Activated CD8-positive, alpha-beta T cell treated with anti-CD3 and anti-CD28 coated beads, Interleukin-2, amount 10 ng/mL, durations not matched to agents 7 days and 5 days (primary cell): ENCODE measurements at places on chromosomes 2 and 18. TPM values are rescaled to one million over a fixed set of nuclear protein-coding genes. Genes with fewer than 3 reads are reported as not detected.

Gene CCDC102B
- total RNA-seq = 0.95 TPM

Gene CCT4
- total RNA-seq = 189 TPM

Gene SATB2
- total RNA-seq = not detected

Gene LYG2
- total RNA-seq = not detected

Gene RNF152
- total RNA-seq = not detected

Gene FBXO41
- total RNA-seq = 32.3 TPM

Gene BOLL
- not detected for total RNA-seq

DNA sequence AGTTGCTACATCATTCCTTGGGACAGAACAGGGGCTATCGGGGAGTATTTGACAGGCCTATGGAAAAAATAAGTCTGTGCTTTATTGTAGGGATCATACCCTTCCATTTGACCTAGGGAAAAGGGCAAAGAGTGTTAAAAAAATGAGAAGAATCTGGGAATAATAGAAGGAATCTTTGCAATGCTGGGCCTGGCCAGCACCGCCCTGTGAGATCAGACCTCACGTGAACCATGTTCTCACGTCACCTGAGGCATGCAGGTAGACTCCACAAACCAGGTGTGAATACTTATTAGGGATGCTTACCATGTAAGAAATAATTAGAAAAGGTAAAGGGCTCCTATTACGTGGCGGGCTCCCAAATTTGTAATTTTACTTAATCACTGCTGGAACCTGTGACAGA is 177.5 kb upstream of the GATA6 start:
- DNase-seq = no peak

DNA sequence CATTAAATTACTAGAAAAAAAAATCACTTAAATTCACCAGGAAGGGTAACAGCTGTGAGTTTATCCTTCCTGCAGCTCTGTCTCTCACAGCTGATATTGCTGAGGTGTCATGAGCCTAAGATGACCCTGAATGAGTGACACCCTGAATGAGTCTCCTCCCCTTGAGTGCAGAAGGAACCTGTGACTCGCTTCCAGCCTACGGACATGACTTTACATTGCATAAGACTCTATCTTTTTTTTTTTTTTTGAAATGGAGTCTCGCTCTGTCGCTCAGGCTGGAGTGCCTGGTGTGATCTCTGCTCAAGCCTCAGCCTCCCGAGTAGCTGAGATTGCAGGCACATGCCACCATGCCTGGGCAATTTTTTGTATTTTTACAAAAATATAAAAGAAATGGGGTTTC is 14.1 kb downstream of the MRO start:
- DNase-seq = no peak

- DNase-seq = no peak
Measured at GRCh38 chr2:126372406-126372805, 283.6 kb upstream of the GYPC start.

GRCh38 chr2:235229236-235229635 is 264.6 kb upstream of the AGAP1 start:
- no peak for DNase-seq

- no peak for DNase-seq
Measured at GRCh38 chr2:207092818-207093217, 72.9 kb downstream of the KLF7 start.

DNA sequence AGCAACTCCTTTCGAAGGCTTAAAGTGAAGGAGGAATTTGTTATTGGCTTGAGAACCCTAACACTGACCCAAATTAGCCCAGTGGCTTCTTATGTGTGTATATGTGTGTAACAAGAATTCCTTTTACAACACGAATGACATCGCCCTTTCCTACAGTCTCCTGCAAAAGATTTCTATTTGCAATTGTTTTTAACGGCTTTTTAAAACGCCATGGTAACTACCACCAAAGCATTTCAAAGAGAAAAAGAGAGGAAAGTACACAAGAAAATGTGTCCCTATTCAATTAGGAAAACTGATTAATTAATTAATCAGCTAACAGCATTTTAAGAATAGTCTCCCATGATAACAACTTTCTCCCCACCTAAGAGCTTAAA is 58.1 kb downstream of the PAX3 start:
- DNase-seq = no peak

- DNase-seq = no peak
Measured at GRCh38 chr18:66560094-66560493, 43.8 kb downstream of the CDH19 start.

DNA sequence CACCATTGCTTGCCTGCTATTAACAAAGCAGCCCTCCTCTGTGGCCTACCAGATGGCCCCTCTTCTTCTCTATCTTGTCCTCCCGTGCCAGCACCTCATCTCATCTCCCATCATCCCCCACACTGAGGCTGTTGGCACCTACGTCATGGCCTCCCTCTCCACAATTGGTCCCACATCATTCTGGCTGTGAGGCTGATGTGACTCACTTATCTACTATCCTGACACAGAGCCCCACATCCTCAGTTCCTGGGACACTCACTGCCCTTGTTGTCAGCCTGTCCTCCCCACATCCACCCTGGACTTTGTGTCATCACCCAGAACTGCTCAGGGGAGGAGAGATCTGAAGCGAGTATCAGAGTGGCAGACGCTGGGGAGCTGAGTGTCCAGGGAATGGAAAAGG is 102.9 kb downstream of the MRO start:
- no peak for DNase-seq

- no peak for DNase-seq
Measured at GRCh38 chr2:72780477-72780876, 45.4 kb downstream of the EXOC6B start.

DNA sequence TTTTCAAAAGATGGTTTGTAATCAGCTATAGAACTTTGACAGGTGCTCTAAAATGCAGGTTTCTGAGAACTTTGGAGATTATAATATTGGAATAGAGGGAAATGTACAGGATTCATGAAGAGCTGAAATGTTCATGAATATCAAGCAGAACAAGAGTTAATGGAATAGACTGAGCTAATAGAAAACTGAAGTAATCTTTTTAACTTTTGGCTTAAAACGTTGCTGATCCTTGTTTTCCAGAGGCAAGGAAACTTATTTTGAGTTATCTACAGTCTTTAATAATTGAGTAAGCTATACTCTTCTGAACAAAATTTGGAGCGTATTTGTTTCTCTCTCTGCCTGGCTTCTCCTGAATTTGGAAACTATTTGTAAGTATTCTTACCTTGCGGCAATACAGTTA is 10.8 kb upstream of the IL18RAP start:
- DNase-seq = no peak

- DNase-seq = peak; percentile 19
Measured at GRCh38 chr2:68172990-68173700, 15.5 kb downstream of the PNO1 start.

DNA sequence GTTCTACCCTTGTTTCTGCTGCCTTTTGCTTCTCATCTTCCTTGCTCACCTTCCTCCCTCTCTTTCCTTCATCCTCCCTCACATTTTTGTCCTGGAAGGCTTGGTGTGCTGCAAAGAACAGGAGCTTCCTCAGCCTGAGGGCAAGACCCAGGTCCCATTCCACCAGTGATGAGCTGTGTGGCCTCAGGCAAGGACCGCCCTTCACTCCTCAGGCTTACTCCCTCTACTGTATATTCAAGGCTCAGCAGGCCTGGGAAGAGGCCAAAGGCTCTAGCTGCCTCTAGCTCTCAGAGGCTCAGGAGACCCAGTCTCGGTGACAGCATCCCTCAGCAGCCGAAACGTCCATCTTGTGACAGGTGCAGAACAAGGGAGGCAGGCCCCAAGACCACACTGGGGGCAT is 97.5 kb downstream of the MRO start:
- DNase-seq = no peak

- DNase-seq = no peak
Measured at GRCh38 chr18:44885507-44885906, 204.8 kb downstream of the SETBP1 start.

DNA sequence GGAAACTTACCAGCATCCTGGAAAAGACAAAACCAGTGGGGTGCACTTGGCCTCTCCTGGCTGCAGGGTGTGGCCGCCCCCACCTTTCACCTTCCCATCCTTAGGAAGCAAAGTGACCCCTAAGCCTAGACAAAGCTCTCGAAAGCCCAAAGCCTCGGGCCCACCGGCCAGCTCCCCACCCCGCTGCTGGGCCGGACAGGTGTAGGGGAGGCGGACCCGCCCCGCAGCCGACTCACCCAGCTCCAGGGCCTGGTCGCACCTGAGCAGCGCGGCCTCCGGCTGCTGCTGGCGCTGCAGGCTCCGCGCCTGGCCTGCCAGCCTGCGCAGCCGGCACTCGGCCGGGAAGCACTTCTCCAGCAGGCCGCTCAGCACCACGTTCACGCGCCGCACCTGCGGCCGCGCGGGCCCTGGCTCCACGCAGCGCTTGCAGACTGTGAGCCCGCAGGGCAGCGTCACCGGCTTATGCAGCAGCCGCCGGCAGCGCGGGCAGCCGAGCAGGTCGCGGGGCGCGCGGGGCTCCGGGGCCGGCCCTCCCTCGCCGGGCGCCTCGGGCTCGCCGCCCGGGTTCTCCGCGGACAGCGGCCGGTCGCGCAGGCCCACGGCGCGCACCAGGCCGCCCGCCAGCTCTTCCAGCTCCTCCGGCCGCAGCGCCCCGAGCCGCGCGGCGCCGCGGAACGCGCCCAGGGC is 979 bp downstream of the LONRF2 start:
- DNase-seq = no peak

- no peak for DNase-seq
Measured at GRCh38 chr18:44889111-44889510, 208.4 kb downstream of the SETBP1 start.

DNA sequence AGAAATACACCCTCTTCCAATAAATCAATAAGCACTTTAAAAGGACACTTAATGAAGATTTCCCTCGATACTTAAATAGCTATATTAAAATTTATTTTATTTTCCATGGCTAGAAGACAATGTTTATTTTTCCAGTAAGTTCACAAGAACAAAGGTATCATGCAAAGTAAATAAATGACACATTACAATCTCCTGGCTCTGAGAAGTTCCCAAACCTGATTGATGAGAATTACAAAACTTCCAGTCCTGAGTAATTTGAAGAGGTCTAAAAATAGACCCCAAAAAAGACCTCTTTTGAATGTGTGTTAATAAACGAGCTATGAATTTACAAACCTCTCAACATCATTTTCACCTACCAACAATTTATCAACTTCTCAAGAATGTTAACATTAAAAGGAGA is 1.5 kb upstream of the PEX13 start:
- DNase-seq = no peak

- no peak for DNase-seq
Measured at GRCh38 chr18:64171576-64171975, 22.7 kb upstream of the LINC00305 start.

DNA sequence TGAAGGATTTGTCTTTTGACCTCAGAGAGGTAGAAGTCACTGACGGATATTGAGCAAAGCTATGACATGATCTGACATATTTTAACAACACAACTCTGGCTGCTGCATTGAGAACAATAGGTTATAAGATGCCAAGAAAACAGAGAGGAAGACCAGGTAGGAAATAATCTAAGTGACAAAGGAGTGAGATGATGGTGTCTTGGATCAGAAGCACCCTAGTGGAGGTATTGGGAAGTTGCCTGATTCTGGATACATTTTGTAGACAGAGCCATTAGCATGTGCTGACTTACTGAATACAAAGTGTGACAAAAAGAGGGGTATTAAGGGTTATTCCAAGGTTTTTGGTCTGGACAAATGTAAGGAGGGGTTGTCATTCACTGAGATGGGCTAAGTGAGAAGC is 1438.1 kb downstream of the DPP10 start:
- DNase-seq = no peak

GRCh38 chr2:10954856-10955818 is 43.4 kb downstream of the KCNF1 start:
- DNase-seq = no peak

- DNase-seq = no peak
Measured at GRCh38 chr2:2939078-2939795, 438.4 kb downstream of the EIPR1 start.

DNA sequence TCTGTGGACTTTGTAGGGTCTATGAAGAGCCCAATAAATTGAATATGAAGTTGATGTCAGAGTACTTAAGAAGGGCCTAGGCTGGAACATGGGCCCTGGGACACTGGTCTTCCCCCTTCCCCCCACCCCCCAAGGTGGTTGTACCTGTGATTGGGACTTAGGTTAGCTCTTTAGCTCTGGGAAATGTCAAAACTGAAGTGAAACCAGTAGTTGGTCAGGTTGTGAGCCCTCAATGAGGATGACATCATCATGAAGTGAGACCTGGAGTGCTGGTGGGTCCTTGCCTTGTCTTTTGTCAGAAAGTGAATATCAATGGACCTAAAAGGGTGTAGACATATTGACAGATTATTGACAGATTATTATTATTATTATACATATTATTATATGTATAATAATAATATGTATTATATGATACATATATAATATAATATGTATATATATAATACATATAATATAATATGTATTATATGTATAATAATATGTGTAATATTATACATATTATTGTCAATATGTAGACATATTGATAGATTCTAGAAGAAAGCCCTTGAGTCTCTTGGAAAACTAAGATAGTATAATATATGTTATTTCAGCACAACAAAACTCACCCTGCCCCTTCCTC is 5.4 kb downstream of the MARS2 start:
- DNase-seq = peak; percentile 41
